HCT116 (cell line): ENCODE measurements at places on chromosomes 4 and X. TPM values are rescaled to one million over a fixed set of nuclear protein-coding genes. Genes with fewer than 3 reads are reported as not detected.

The GAGE1 gene
- total RNA-seq, result 0.17 TPM

- no peak for DNase-seq
- H3K4me3 ChIP-seq, result no peak overlapping the region
- H3K27ac ChIP-seq, result no peak overlapping the region
- no peaks in the 10 kb centered on the region for H3K36me3 ChIP-seq
- H3K27me3 ChIP-seq, result no peaks in the 10 kb centered on the region
These were observed 273.7 kb downstream of the DHRSX start for GRCh38 chrX:2226906-2227656.

- no peaks in the 10 kb centered on the region for H3K36me3 ChIP-seq
- DNase-seq, result no peak
- H3K4me1 ChIP-seq, result no peaks in the 10 kb centered on the region
- no peak overlapping the region for H3K4me3 ChIP-seq
These were observed 707 bp upstream of the UNC5C start for GRCh38 chr4:95549246-95550114.

GRCh38 chr4:855880-856224, 29.9 kb upstream of the CPLX1 start:
- no peaks in the 10 kb centered on the region for H3K4me1 ChIP-seq
- no peak overlapping the region for H3K27ac ChIP-seq
- no peak for DNase-seq
- no peak overlapping the region for H3K4me3 ChIP-seq
- peaks cover 16% of the 10 kb centered on the region for H3K36me3 ChIP-seq

GRCh38 chrX:100244681-100245080, 165.4 kb downstream of the PCDH19 start:
- no peaks in the 10 kb centered on the region for H3K27me3 ChIP-seq
- H3K36me3 ChIP-seq, result no peaks in the 10 kb centered on the region
- no peak overlapping the region for H3K27ac ChIP-seq
- no peak for DNase-seq
- no peak overlapping the region for H3K4me3 ChIP-seq
- no peaks in the 10 kb centered on the region for H3K4me1 ChIP-seq

DNA sequence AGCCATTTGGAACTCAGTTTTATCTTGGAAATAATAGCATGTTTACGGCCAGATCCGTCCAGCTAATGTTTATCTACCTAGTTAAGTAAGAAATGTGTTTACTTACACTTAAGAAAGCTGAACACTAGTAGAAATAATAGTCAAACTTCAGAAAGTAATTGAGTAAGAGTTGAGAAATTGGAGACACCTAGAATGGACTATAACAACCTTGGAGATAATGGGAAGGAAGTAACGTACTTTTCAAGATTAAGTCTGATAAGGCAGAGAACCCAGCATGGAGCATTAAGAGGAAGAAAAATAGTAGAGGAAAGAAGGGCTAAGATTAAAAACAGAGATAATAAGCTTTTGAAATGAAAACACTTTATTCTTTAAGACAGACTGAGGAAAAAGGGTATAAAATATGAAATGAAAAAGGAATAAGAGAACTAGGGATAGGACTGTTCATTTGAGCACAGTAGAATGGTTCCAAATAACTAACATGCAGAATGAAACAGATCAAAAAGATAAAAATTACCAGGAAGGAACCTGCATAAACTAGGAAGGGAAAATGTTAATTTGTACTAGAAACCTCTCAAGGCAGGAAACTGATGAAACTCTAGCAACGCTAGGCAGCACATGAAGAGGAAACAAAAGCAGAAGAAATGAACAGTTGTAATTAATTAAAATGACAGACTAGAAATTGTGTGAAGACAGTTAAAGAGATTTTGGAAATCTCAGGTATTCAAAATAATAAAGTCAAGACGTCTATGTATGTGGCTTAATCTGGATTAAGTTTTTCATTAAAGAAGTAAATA, 71.7 kb downstream of the FBXW7 start:
- H3K36me3 ChIP-seq, result no peaks in the 10 kb centered on the region
- no peak overlapping the region for H3K4me3 ChIP-seq
- H3K27ac ChIP-seq, result no peak overlapping the region
- no peaks in the 10 kb centered on the region for H3K27me3 ChIP-seq
- DNase-seq, result no peak

- no peaks in the 10 kb centered on the region for H3K36me3 ChIP-seq
- peak; percentile 34 for DNase-seq
- no peak overlapping the region for H3K4me3 ChIP-seq
- H3K4me1 ChIP-seq, result peaks cover 15% of the 10 kb centered on the region
These were observed 115.2 kb upstream of the LNX1 start for GRCh38 chr4:53706422-53707032.

GRCh38 chrX:47571215-47571614, 10.2 kb downstream of the ARAF start:
- no peaks in the 10 kb centered on the region for H3K36me3 ChIP-seq
- DNase-seq, result no peak
- H3K4me1 ChIP-seq, result no peaks in the 10 kb centered on the region

DNA sequence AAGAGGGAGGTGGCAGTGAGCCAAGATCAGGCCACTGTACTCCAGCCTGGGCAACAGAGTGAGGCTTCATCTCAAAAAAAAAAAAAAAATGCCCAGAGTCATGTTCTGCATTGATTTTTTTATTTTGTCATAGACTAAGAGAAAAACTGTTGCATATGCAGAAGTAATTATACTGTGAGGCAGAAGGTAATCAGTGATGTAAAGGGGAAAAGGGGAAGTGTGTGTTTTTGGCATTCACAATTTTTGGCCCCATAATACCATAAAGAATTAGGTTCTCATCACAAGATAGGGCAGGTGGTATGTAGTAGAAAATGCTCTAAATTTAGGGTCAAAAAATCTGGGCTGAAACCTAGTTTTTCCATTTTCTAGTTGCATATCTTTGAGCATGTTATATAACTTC, 47.3 kb upstream of the GAB1 start:
- DNase-seq, result no peak
- no peaks in the 10 kb centered on the region for H3K36me3 ChIP-seq
- no peaks in the 10 kb centered on the region for H3K27me3 ChIP-seq
- H3K4me3 ChIP-seq, result no peak overlapping the region
- no peak overlapping the region for H3K27ac ChIP-seq
- no peaks in the 10 kb centered on the region for H3K4me1 ChIP-seq

DNA sequence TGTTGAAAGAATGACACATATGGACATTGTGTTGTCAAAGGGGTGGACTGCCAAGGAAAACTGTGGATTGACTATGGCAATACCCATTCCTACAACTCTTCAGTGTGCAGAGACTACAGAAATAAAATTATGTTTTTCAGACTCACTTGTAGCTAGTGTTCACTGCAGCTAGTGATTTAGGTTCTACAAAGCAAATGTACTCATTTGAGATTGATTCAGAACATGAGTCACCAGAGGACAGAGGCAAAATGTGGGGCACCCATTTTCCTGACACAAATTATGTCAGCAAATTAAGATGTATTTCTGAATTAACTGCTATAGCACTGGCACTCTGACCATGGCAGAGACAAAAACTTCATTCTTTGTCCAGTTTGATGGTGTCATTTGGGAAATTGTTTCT, 40.7 kb downstream of the SPCS3 start:
- H3K36me3 ChIP-seq, result no peaks in the 10 kb centered on the region
- no peak overlapping the region for H3K27ac ChIP-seq
- no peak for DNase-seq
- H3K27me3 ChIP-seq, result no peaks in the 10 kb centered on the region
- no peaks in the 10 kb centered on the region for H3K4me1 ChIP-seq

DNA sequence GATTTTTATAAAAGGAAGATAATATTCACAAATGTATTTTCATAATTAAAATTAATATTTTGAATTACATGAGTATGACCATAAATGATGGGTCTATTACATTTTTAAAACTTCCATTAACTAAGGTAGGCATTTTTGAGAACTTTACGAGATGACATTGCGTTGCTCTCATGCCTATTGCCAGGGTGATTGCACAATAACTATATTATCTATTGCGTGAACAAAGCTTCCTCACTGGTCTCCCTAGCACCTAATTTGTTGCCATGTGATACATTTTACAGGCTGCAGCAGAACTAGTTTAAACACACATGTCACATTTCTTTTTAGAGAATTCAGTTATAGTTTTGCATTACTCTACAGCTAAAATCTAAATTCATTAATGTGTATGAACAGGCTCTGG, 289.7 kb upstream of the GRID2 start:
- no peak overlapping the region for H3K4me3 ChIP-seq
- H3K27ac ChIP-seq, result no peak overlapping the region
- DNase-seq, result no peak
- no peaks in the 10 kb centered on the region for H3K4me1 ChIP-seq
